ENCODE measurements at places on chromosomes 16 and 17.

- DNase-seq, result peak; percentile 13
Observed at GRCh38 chr16:21600031-21600773, 825 bp downstream of the METTL9 start.

GRCh38 chr16:23357761-23358290, 55.7 kb downstream of the SCNN1B start:
- DNase-seq, result no peak

- DNase-seq, result no peak
Observed at GRCh38 chr17:1480747-1481465, 11.6 kb downstream of the MYO1C start.

DNA sequence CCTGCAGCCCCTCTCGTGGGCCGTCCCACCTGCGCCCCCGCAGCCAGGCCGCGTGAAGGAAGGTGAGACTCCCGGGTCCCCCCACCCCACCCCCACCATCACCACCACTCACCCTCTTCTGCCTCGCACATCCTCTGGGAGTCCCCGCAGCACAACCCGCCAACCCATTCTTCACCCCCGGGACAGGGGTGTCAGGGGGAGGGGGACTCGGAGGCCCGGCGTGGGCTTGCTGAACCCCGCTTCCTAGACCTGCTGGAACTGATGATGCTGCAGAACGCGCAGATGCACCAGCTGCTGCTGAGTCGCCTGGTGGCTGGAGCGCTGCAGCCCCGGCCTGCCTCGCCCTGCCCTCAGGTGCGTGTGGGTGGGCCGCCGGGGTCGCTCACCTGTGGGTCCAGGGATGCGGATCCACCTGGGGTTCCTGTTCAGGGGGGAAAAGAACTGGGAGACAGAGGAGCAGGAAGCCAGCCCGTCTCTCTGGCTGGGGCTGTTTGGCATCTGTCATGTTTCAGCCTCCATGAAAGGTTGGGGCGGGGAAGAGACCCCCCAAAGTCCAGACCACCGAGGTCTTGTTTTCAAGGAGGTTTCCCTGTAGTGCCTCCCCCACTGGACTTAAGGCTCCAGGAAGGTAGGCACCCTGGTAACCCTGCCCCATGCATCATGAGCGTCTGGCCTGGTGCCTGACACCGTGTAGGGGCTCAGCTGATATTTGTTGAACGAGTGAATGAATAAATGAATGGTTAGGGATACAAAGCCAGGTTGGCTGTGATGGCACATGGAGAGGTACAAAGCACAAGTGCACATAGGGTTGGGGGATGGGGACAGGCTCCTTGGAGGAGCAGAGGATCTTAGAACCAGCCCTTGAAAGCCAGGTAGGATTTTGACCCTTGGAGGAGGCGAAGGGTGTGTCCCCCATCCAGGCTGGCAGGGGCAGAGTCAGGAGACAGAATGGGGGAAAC, 849 bp downstream of the PRR29 start:
- no peak for DNase-seq

DNA sequence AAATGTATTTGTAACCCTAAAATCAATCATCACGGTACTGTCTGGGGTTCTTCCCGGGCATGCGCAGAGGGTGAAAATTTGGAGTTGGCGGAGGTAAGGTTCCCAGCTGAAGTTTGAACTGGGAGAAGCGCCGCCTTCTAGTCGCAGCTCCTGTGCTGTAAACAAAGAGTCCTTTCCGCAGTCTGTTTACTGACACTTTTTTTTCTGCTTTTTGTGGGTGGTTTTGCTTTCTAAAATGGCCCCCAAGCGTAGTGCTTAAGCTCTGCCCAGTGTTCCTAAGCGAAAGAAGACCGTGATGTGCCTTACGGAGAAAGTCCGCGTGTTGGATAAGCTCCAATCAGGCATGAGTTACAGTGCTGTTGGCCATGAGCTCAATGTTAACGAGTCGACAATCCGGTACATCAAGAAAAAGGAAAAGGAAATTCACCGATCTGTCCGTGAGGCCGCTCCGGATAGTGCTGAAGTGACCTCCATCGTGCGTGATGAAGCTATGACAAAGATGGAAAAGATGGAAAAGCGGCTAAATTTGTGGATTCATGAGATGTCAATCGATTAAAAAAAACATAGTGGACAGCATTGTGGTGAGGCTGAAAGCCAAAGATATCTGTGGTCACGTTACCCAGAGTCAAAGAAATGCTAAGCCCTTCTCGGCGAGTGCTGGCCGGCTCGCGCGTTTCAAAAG, 570 bp upstream of the CFDP1 start:
- peak; percentile 63 for DNase-seq

DNA sequence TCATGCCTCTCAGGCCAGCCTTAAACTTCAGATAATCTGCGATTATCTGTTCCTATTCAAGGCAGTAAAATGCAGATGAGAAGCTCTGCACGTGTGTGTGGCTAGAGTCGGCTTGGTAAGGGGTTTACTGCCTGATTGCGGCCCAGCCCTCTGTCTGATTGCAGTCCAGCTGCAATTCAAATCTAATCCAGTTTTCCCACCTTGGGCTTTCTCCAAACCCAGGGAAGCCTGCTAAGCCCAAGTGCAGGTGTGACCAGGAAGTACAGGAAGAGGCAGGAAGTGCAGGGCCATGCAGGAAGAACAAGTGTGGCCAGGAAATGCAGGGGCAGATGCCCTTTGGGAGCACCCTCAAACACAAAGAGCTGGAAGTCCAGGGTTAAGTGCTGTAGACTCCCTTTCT, 314.9 kb downstream of the CEP112 start:
- no peak for DNase-seq

DNA sequence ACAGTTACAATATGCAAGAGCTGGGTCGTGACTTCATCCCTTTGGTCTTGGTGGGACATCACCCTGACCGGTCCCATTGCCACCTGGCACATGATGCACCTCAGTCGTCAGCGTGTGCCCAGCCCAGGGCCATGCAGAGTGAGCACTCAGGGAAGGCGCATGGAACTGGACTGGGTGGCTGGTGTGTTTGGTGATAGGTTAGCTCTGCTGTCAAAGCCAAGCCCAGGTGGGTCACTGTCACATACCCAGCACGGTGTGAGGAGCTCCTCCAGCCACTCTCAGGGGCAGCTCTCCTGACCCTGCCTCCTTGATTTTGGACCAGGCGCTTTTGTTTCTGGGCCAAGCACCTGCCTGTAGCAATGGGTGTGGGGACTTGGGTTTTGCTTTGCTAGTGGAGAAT, 180.9 kb downstream of the RAB11FIP4 start:
- no peak for DNase-seq

DNA sequence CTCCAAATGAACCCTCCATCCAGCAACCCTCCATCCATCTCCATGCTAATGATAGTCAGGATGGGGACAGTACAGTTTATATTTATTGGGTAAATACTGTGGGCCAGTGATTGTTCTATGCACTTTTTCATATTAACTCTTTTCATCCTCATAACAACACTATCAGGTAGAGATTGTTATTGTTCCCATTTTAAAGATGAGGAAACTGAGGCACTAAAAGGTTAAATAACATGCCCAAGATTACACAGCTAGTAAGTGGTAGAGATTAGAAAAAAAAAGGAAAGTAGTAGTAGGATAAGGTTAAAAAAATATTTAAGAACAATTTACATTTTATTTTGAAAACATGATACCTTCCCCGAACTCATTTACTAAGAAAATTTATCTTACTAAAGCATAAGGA, 21.9 kb upstream of the SUPT4H1 start:
- no peak for DNase-seq

DNA sequence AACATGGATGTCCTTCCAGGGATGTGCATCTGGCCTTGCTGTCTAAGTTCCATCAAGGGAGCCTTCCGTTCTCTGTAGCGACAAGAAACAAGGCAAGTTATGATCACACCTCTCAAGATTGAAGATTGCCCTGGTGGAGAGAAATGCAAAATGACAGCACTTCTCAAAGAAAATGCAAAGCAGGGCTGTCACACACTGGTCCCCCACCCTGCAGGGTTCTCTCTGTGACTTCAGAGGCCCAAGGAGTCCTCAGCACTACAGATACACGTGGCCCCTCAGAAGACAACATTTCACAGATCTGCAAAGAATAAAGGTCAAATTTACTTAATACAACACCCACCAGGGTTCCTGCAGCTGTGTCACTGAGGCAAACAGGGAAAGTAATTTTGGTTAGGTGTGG, 60.7 kb upstream of the TEX2 start:
- DNase-seq, result no peak

DNA sequence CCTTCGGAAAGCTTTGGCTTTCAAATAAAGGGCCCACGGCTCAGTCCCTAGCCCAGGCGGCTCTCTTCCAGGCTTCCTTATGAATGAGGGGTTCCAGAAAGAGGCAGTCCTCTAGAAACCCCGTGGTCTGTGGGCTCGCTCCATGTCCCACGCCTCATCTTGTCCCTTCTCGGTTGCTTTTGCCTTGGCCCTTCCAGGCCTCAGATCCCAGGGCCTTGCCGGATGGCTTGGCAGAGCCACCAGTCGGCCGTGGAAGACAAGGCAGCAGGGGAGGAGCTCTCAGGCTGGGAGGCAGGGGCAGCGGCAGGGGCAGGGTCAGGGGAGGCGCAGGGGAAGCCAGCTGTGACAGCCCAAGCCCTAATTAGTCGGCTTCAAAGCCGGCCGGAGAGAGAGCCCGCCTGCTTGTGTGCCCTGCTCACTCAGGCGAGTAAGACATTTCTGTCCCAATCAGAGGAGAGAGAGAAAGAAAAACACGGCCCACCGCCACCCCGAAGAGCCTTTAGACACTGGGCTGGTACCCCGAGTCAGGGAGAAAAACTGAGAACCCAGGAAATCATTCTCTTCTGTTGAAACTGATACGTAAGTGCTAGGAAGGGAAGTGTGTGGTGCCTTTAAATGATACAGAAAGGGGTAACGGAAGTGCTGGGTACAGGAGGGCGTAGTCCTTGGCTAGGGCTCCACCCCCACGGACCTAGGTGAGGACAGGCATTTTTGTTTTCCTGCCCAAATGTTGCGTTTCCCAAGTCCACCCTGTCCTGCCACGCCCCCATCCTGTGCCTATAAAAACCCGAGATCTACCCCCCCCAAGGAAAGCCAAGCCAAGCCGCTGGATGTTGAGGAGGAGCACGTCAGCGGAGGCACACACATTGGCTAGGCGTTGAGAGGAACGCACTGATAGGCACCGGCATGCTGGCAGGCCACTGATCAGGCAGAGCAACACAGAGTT, 27.8 kb upstream of the MEIOC start:
- DNase-seq, result no peak

- no peak for DNase-seq
Observed at GRCh38 chr17:31492880-31493655, 101.6 kb downstream of the RAB11FIP4 start.
